ENCODE measurements at places on chromosomes 3 and 15. TPM values are rescaled to one million over a fixed set of nuclear protein-coding genes. Genes with fewer than 3 reads are reported as not detected.

The GRAMD1C gene
- 9.4 TPM for total RNA-seq

The CKMT1B gene
- total RNA-seq, result not detected

The WDR93 gene
- not detected for total RNA-seq

The CHL1 gene
- total RNA-seq, result 17.1 TPM

The POMGNT2 gene
- total RNA-seq, result 40.9 TPM

The SLC6A11 gene
- total RNA-seq, result not detected

The CHCHD6 gene
- 17.5 TPM for total RNA-seq

The CTXND1 gene
- total RNA-seq, result 2.7 TPM

The TP63 gene
- 0.14 TPM for total RNA-seq

The CCR4 gene
- 0.28 TPM for total RNA-seq

The PLCB2 gene
- 2.5 TPM for total RNA-seq

The SLC51A gene
- 6.1 TPM for total RNA-seq

The CCRL2 gene
- 1.8 TPM for total RNA-seq

The CYP11A1 gene
- 5,219 TPM for total RNA-seq

The GPR15 gene
- 0.39 TPM for total RNA-seq

The OR5K2 gene
- total RNA-seq, result not detected

The CCR8 gene
- total RNA-seq, result not detected

The LSMEM2 gene
- total RNA-seq, result not detected

The CCDC39 gene
- 0.08 TPM for total RNA-seq

The ABHD17C gene
- total RNA-seq, result 9.9 TPM

The HEMK1 gene
- total RNA-seq, result 12.1 TPM

The SI gene
- not detected for total RNA-seq

The CIAO2A gene
- 142 TPM for total RNA-seq

The ANKRD34C gene
- not detected for total RNA-seq

The CYP1A2 gene
- not detected for total RNA-seq

The NUTM1 gene
- total RNA-seq, result not detected

The IFT57 gene
- 52.0 TPM for total RNA-seq

The CADM2 gene
- total RNA-seq, result 0.10 TPM

The PLA2G4E gene
- 0.25 TPM for total RNA-seq

The SERINC4 gene
- not detected for total RNA-seq

The NR2E3 gene
- total RNA-seq, result 0.34 TPM

The TM2D3 gene
- 75.3 TPM for total RNA-seq

The TERC gene
- 30.8 TPM for total RNA-seq

The A4GNT gene
- total RNA-seq, result not detected

The ACP3 gene
- total RNA-seq, result 7.6 TPM

The TMEM212 gene
- not detected for total RNA-seq

The CCR9 gene
- not detected for total RNA-seq

The VWA5B2 gene
- 123 TPM for total RNA-seq

The CHRNA7 gene
- 19.7 TPM for total RNA-seq
